ENCODE measurements at places on chromosomes 6 and 20.

GRCh38 chr6:34021554-34022190 lies 124.2 kb downstream of the GRM4 start:
- no peak for DNase-seq

DNA sequence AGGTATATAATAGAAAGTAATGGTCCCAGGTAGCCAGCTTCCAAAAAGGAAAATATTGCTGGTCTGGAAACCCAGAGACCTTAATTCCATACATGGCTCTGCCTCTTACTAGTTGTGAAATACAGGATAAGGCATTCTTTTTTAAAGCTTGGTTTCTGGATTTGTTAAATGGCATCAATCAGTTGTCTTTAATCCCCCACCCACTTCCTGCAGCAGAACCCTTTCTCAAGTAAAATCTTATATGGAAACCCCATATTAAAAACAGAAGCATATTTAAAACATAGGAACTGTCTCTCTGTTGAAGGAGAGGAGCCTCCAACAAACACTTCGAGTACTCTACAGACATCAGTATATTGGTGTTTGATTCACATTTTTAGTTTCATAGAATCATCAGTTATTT lies 6.2 kb upstream of the LCA5 start:
- no peak for DNase-seq

DNA sequence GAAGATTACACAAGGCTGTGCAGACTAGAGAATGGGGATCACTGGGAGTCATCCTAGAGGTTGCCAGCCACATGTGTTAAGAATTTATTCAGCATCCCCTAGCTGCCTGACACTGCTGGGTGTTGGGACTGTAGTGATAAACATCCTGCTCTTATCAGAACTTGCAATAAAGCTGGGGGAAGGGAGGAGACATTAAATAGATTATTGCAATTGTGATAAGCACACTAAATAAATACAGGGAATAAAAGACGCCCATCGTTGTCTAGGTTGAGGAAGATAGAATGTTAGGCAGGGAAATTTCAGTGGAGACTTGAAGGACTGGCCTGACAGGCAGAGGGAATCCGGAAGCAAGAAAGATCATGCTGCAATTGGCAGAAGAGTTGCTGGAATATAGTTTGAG lies 33.2 kb upstream of the TRAM2 start:
- no peak for DNase-seq

GRCh38 chr6:121698617-121699016 lies 263.2 kb downstream of the GJA1 start:
- DNase-seq = no peak

GRCh38 chr6:135983718-135984343 lies 132.3 kb downstream of the PDE7B start:
- no peak for DNase-seq

- no peak for DNase-seq
These were observed 366 bp downstream of the SLC22A1 start for GRCh38 chr6:160121981-160122380.

GRCh38 chr6:20805021-20805420 lies 270.8 kb downstream of the CDKAL1 start:
- no peak for DNase-seq

DNA sequence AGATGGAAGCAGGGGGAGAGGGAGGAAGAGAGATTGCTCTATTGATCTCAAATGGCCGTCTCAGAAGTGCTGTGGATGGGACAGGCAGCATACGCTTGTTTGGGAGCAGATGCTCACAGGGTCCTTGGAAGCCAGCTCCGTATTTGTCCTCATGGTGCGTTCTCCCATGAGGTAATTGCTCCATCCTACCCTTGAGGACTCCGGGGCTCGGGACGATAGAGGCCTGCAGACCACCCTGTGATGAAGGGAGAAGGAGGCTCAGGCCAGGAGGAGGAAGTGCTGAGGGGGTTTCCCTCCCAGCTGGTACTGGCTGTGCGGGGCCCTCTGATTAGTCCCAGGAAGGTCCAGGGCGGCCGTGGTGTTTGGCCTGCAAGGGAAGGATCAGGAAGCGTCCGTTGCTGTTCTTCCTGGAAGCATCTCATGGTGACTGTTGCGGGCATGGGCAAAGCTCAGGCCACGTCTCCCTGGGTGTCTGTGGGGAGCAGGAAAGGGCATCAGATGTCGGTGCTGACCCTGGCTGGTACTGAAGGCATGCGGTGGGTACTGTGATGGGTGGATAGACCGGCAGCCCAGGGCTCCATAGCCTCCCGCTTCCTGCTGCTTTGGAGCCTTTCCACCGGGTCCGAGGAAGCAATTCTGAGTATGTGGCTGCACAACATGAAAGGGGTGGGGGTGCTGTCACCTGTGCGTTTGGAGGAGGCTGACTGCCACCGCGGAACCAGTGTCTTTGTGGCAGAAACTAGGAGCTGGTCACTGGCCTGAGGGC lies 158.3 kb downstream of the SYCP2 start:
- no peak for DNase-seq

GRCh38 chr6:38481851-38482250 lies 157.9 kb downstream of the BTBD9 start:
- DNase-seq = no peak

DNA sequence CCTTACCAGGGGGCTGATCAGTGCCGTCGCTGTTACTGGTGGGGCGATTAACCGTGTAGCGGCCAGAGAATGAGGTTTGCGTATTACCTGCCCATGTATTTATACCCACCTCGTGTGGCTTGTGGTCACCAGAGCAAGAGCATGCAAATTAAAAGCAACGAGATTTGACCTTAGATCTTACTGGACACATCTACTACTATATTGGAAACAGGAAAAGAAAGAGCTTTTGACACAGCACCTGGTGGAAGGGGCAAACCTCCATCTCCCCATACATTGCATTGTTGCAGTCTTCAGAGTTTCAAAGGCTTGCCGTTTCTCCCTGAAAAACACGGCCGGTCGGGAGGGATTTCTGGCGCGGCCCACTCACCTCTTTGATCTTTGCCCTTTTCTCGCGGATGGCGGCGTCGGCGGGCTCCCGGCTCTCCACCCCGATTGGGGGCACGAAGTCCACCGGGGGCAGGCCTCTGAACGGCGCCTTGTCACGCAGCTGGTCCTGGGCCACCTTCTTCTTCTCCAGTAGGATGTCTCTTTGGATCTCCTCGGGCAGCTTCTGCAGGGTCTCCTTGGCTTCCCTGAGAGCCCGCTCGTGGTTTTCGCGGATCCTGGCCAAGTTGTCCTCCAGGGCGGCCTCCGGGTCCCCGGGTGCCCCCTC lies 1.3 kb downstream of the MAN1A1 start:
- peak; percentile 22 for DNase-seq

- DNase-seq = no peak
These were observed 7.7 kb upstream of the CDK5RAP1 start for GRCh38 chr20:33408716-33409654.

- DNase-seq = no peak
These were observed 191.3 kb upstream of the DEFB112 start for GRCh38 chr6:50240986-50241385.

DNA sequence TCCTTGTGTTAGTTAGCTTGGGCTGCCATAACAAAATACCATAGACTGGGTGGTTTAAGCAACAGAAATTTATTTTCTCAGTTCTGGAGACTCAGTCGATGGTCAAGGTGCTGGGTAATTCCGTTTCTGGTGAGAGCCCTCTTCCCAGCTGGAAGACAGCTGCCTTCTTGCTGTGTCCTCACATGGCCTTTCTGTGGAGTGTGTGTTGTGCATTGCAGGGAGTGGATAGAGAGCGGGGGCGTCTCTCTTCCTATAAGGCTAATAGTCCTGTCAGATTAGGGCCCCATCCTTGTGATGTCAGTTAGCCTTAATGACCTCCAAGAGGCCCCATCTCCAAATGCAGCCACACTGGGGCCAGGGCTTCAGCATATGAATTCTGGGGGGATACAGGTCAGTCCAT lies 19.2 kb downstream of the CHMP4B start:
- DNase-seq = no peak

GRCh38 chr20:536426-537010 lies 7.1 kb downstream of the CSNK2A1 start:
- DNase-seq = no peak

- no peak for DNase-seq
These were observed 2.9 kb downstream of the ATXN1 start for GRCh38 chr6:16758163-16758975.

DNA sequence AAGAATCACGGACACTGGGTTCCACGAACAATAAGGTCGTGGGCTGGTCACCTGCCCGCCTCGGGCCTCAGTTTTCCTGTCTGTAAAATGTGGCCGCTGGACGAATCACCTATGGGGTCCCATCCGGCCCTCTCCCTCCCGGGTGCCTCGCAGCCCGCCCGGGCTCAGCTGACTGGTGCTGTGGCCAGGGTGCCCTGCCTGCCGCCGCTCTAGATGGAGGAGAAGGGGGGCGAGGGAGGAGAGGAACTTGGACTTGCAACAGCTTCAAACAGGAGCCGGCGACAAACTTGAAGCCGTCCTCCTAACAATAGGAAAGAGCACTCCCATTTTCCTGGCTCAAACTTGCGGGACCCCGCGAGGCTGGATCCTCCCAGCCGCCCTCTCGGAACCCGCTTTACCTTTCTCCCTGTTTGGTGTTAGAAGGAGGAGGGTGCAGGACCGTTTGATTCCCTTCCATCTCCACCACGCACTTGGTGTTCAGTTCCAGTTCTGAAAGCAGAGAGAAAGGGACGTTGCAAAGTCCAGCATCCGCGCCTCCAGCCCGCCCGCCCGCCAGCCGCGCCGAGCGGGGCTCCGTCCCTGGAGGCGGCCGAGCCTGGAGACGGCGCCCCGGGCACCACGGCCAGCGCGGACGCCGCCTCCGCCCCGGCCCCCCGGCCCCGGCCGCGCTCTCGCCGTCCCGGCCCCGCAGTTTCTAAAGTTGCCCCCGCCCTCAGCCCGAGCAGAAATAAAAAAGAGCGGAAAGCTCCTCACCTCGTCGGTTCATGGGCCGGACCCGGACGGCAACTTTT lies 584 bp downstream of the KIF13A start:
- DNase-seq = no peak

- no peak for DNase-seq
These were observed 14.8 kb upstream of the TENT5A start for GRCh38 chr6:81767163-81767891.

DNA sequence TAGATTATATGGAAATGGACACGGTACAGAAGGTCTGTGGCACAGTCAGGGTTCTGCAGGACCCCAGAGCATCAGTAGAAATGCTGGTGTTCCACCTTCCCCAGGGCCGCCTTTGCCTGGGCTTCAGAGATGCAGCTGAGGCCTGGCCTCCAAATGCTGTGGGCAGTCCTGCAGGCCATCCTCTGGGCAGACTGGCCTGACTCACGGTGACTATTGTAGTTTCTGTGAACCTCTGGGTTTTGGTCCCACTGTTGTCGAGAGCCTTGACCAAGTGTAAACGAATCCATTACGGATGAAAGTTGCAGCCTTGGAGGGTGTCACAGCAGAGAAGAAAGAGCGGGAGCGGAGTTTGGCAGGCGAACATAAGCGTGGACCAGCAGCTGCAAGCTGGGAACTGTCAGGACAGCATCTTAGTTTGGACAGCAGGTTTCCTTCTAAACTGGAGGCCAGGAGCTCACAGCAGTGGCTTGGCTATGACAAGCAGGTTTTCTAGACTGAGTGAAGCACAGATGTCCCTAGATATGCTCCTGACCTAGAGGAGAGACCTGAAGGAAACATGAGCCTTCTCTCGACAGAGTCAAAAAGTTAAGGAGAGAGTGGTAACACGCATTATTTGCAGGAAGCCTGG lies 46.2 kb upstream of the BCLAF1 start:
- DNase-seq = no peak

DNA sequence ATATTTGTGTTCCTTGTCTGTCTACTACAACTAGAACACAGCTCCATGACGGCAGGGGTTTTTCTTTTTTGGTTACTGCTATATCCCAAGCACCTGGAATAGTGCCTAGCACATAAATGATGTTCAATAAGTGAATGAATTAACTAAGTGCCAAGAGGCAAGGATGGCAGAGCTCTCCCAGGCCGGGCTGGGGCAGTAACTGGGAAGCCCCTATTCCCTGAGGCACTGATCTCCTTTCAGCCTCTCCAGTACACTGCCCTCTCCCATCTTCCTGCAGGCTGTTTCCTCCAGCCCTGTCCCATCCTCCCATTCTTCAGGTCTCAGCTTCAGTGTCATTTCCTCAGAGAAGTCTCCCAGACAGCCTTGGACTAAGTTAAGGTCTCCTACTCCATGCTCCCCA lies 29.0 kb upstream of the SPDEF start:
- DNase-seq = no peak

GRCh38 chr6:94095961-94096360 lies 676.6 kb upstream of the EPHA7 start:
- no peak for DNase-seq

DNA sequence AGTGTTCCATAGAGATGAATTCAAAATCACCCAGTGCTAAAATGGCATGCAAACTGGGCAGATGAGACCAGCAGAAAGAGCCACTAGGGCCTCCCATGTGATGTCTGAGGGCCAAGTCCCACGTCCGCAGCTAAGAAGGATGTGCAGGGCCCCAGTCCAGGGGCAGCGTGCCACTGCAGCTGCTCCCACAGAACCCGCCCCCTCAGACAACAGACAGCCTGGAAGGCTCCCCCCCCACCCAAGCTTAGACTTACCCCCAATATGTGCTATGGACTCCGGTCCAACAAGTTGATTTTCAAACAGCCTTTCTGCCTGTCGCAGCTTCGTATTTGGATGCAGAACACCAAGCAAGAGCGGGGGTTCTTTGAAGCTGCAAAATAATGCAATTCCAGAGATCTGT lies 14.0 kb downstream of the APMAP start:
- DNase-seq = no peak

DNA sequence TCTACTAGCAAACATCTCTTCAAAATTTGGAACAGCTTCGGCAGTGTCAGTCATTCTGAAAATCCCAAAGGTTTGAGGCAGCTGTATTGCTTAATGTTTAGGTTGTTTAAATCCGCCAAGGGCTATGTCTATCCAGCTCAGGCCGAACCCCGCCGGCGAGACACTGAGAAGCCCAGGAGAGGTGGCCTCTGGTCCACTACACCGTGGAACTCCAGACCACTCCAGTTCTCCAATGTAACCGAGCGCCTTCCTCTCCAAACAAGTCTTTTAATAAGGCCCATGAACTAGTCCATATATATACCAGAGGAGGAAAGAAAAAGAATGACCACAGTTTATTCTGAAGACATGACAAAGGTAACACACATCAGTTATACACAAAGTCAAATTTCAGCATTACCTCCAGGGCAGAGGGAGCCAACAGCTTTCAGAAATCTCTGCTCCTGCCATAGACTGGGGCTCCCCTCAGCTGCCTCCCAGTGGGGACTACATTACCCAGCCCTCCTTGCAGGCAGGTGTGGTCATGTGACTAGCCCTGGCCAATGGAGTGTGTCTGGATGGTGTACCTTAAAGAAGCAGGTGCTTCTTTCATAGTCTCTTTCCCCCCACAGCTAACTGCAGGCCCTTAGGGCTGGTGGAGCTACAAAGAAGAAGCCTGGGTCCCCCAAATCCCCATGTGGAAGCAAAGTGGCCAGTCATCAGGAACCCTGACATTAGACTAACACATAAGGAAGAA lies at the start of gene RAMACL:
Gene RAMACL (minus strand): TSS at position 255 of the 733 bp plus-strand sequence. CDS start 201 bp downstream, at position 54.
- peak; percentile 20 for DNase-seq

GRCh38 chr6:107977283-107977682 lies 19.3 kb upstream of the SEC63 start:
- no peak for DNase-seq
